Progenitor cell of endocrine pancreas (in vitro differentiated cells): ENCODE measurements at places on chromosomes 5 and 9. TPM values are rescaled to one million over a fixed set of nuclear protein-coding genes. Genes with fewer than 3 reads are reported as not detected.

- no peaks in the 10 kb centered on the region for H3K36me3 ChIP-seq
- no peak for DNase-seq
- H3K4me3 ChIP-seq = peak overlapping the region; percentile 8
- peaks cover 6% of the 10 kb centered on the region for H3K4me1 ChIP-seq
These were observed 3.9 kb upstream of the BARX1 start for GRCh38 chr9:93958819-93959682.

DNA sequence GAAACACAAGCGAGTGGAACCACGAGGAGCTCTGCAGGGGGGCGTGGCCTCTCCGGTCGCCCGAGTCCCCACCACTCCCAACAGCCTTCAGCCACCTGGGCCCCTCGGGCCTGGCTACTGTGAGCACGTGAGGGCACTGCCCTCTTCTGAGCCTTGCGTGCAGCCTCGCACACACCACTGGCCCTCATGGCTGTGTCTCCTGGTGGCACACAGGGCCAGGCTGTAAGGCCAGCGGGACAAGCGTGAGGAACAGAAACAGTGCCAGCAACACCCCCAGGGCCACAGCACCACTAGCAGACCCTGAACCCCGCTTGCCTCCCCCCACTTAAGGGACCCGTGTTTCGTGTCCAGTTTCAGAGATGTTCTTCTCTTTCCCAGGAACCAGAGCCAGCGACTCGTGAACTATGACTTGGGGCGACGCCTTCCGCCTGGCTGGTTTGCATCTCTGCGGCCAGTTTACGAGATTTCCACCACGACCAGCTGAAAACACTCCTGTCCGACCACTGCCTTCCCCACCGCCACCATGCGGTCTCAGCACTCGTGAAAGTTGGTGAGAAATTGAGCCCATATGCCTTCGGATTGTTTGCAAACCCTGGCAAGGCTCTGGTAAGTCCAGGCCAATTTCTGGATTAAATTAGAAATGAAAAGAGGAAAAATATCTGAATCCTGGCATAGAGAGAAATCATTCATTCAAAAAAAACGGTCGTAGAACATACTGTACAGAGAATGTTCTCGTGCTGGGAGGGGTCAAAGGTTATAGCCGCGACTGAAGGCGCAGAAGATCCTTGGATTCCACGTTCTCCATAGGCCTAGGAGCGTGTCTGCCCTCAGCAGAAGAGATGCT, 135.6 kb downstream of the ZNF354C start:
- no peak overlapping the region for H3K4me3 ChIP-seq
- no peaks in the 10 kb centered on the region for H3K4me1 ChIP-seq
- no peak for DNase-seq
- H3K27ac ChIP-seq = peak overlapping the region; percentile 60

GRCh38 chr5:169168280-169168679, 132.7 kb downstream of the SLIT3 start:
- H3K27me3 ChIP-seq = peaks cover 3% of the 10 kb centered on the region
- DNase-seq = no peak
- no peak overlapping the region for H3K27ac ChIP-seq

GRCh38 chr5:38968665-38969064, 105.5 kb downstream of the RICTOR start:
- no peak for DNase-seq
- H3K4me1 ChIP-seq = no peaks in the 10 kb centered on the region
- H3K4me3 ChIP-seq = no peak overlapping the region
- H3K27me3 ChIP-seq = no peaks in the 10 kb centered on the region
- H3K27ac ChIP-seq = no peak overlapping the region

The LMBRD2 gene
- 6.9 and 7.5 TPM in 2 replicates for total RNA-seq

The SRD5A1 gene
- total RNA-seq = 22.2 and 24.8 TPM in 2 replicates

DNA sequence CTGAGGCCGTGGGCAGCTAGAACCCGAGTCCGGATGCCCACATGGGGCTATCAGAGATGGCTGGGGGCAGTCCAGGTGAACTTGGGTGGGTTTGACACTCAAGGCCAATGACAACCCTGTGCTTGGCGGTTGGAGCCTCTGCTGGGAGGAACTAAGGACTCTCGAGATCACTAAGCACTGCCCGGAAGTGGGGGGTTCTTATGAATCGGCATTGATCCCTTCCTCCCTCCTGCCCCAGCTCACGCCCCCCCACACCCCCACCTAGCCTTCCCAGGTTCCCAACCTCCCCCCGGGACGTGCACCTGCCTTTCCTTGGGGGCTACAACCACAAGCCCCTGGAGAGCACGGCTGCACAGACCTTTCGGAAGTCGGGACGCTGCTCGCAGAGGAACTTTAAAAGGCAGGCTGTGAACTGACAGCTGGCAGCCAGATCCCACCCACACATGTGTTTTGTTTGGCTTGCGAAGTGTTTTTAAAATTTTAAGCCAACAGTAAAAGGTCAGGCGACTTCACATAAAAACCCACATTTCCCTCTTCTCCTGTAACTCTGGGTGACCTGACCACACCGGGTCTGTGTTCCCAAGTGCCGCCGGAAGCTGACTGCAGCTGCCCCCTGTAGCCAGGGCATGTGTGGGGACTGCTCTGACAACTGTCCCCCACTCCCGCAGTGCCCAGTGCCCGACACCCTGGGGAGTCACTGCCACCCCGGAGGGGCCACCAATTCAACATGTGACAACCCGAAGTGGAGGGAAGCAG, 5.1 kb upstream of the RALGDS start:
- H3K27me3 ChIP-seq = no peaks in the 10 kb centered on the region
- peaks cover 1% of the 10 kb centered on the region for H3K36me3 ChIP-seq
- H3K4me3 ChIP-seq = no peak overlapping the region
- peaks cover 12% of the 10 kb centered on the region for H3K4me1 ChIP-seq

GRCh38 chr5:174275959-174276358, 230.5 kb downstream of the NSG2 start:
- no peak for DNase-seq
- H3K36me3 ChIP-seq = no peaks in the 10 kb centered on the region
- H3K4me1 ChIP-seq = no peaks in the 10 kb centered on the region
- H3K27ac ChIP-seq = no peak overlapping the region
- H3K4me3 ChIP-seq = no peak overlapping the region
- H3K27me3 ChIP-seq = no peaks in the 10 kb centered on the region

GRCh38 chr9:117290856-117291622, 123.8 kb downstream of the ASTN2 start:
- H3K36me3 ChIP-seq = peaks cover 2% of the 10 kb centered on the region
- no peaks in the 10 kb centered on the region for H3K27me3 ChIP-seq
- no peak for DNase-seq
- no peak overlapping the region for H3K27ac ChIP-seq

GRCh38 chr5:148486456-148486855, 102.7 kb downstream of the FBXO38 start:
- peaks cover 62% of the 10 kb centered on the region for H3K27me3 ChIP-seq
- H3K36me3 ChIP-seq = no peaks in the 10 kb centered on the region
- no peak overlapping the region for H3K27ac ChIP-seq
- H3K4me1 ChIP-seq = peaks cover 3% of the 10 kb centered on the region

The ZNF782 gene
- total RNA-seq = 10.0 and 11.8 TPM in 2 replicates

- H3K4me1 ChIP-seq = peaks cover 3% of the 10 kb centered on the region
- peak within 1 kb of the TSS; percentile 52 for H3K27ac ChIP-seq
- DNase-seq = no peak
- H3K27me3 ChIP-seq = peaks cover 82% of the 10 kb centered on the region
These were observed at the start of gene HMCN2 for GRCh38 chr9:130265431-130266235. Gene HMCN2 (plus strand): TSS chr9:130265760. CDS start chr9:130265879, 119 bp downstream.

GRCh38 chr5:167982-168660, 23.2 kb upstream of the LRRC14B start:
- peaks cover 3% of the 10 kb centered on the region for H3K4me1 ChIP-seq
- no peak overlapping the region for H3K4me3 ChIP-seq
- peaks cover 19% of the 10 kb centered on the region for H3K36me3 ChIP-seq
- H3K27me3 ChIP-seq = no peaks in the 10 kb centered on the region
- no peak overlapping the region for H3K27ac ChIP-seq

- no peaks in the 10 kb centered on the region for H3K27me3 ChIP-seq
- no peaks in the 10 kb centered on the region for H3K4me1 ChIP-seq
- DNase-seq = no peak
- H3K36me3 ChIP-seq = peaks cover under 1% of the 10 kb centered on the region
- H3K27ac ChIP-seq = no peak overlapping the region
These were observed 4.3 kb upstream of the SLC6A18 start for GRCh38 chr5:1220831-1221230.

GRCh38 chr5:178114325-178115135, 1.2 kb downstream of the N4BP3 start:
- H3K4me3 ChIP-seq = peak overlapping the region; percentile 87
- H3K36me3 ChIP-seq = no peaks in the 10 kb centered on the region
- no peak for DNase-seq
- H3K27ac ChIP-seq = peak overlapping the region; percentile 94
- peaks cover 14% of the 10 kb centered on the region for H3K4me1 ChIP-seq

GRCh38 chr5:134273642-134274395, 47.9 kb upstream of the PPP2CA start:
- no peaks in the 10 kb centered on the region for H3K27me3 ChIP-seq
- H3K4me1 ChIP-seq = peaks cover 7% of the 10 kb centered on the region
- DNase-seq = no peak
- H3K27ac ChIP-seq = no peak overlapping the region
- H3K4me3 ChIP-seq = no peak overlapping the region

The MOB3B gene
- total RNA-seq = 15.3 and 15.4 TPM in 2 replicates

DNA sequence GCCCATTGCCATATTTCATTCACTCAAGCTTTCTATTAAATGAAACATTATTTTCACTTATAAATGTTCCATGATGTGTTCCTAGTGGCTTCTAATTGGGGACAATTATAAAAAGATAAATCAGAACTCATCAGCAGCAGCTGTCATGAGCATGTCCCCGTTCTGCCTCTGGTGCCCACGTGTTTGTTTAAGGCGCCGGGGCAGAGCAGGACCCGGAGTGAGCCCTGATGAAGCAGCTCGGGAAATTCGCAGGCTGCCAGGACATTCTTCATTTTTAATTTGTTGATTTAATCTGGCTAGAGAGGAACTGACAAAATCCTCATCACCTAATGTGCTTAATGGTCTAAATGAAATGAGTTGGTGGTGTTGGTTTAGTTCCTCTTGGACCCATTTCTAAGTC, 475.0 kb downstream of the CTNND2 start:
- H3K4me1 ChIP-seq = peaks cover 9% of the 10 kb centered on the region
- no peak overlapping the region for H3K4me3 ChIP-seq
- no peak for DNase-seq
- no peak overlapping the region for H3K27ac ChIP-seq

The NFIL3 gene
- 21.7 and 22.0 TPM in 2 replicates for total RNA-seq

The ADAMTS6 gene
- 12.3 and 13.0 TPM in 2 replicates for total RNA-seq

The SFXN1 gene
- 73.2 and 83.7 TPM in 2 replicates for total RNA-seq

GRCh38 chr5:116388564-116389258, 185.9 kb downstream of the SEMA6A start:
- H3K4me1 ChIP-seq = no peaks in the 10 kb centered on the region
- DNase-seq = no peak
- no peaks in the 10 kb centered on the region for H3K36me3 ChIP-seq
- no peak overlapping the region for H3K4me3 ChIP-seq
- H3K27ac ChIP-seq = no peak overlapping the region

The CTXN3 gene
- not detected in 2 replicates for total RNA-seq

GRCh38 chr5:176938472-176938871, 39.3 kb upstream of the HK3 start:
- peaks cover 10% of the 10 kb centered on the region for H3K4me1 ChIP-seq
- no peak for DNase-seq
- no peaks in the 10 kb centered on the region for H3K27me3 ChIP-seq
- H3K36me3 ChIP-seq = peaks cover 20% of the 10 kb centered on the region
- no peak overlapping the region for H3K4me3 ChIP-seq

DNA sequence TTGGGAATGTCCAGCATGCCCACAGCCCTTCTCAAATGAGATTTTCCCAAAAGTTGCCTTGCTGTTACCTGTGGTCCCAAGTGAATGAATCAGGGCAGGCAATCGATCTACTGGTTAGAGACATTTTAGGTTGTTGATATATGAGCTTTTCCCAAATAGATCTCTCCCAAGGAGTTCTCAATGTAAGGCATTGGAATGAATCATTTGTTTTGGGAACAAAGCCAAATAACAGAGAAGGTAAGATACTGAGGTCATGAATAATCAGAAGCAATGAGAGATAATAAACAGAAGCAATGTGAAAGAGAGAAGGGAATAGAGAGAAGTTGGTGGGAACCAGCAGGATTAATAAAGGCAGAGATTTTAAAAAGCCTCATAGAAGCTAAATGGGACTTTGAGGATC, 93.6 kb upstream of the FER start:
- H3K27me3 ChIP-seq = no peaks in the 10 kb centered on the region
- no peak for DNase-seq
- no peaks in the 10 kb centered on the region for H3K4me1 ChIP-seq
- H3K4me3 ChIP-seq = no peak overlapping the region
- no peak overlapping the region for H3K27ac ChIP-seq

DNA sequence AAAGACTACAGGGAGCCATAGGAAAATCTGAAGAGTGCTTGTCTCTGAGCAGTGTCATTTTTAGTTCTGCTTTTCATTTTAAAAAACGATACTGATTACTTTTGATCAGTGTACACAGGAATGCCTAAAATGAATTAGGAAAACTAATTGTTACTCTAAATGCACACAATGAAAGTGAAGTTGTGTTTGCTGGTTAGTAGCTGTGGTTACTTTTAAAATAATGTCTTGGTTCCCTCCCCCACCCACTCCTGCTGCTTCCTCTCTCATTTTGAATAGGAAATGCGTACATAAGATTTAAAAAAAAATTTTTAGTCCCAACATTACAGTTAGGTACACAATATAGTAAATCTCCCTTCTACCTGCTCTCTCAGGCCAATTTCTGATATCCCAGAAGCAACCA, 47.5 kb upstream of the PLPP1 start:
- H3K4me1 ChIP-seq = peaks cover 3% of the 10 kb centered on the region
- no peak for DNase-seq
- no peak overlapping the region for H3K4me3 ChIP-seq
- H3K27me3 ChIP-seq = peaks cover 6% of the 10 kb centered on the region
- H3K36me3 ChIP-seq = no peaks in the 10 kb centered on the region

GRCh38 chr9:76592974-76593347, 134.0 kb downstream of the GCNT1 start:
- no peak for DNase-seq
- H3K27me3 ChIP-seq = no peaks in the 10 kb centered on the region
- no peak overlapping the region for H3K27ac ChIP-seq
- H3K36me3 ChIP-seq = no peaks in the 10 kb centered on the region
- no peak overlapping the region for H3K4me3 ChIP-seq
